T-helper 17 cell (primary cell): ENCODE measurements at places on chromosomes 13 and 19.

GRCh38 chr13:73397496-73398305, 338.9 kb downstream of the KLF5 start:
- DNase-seq: no peak

DNA sequence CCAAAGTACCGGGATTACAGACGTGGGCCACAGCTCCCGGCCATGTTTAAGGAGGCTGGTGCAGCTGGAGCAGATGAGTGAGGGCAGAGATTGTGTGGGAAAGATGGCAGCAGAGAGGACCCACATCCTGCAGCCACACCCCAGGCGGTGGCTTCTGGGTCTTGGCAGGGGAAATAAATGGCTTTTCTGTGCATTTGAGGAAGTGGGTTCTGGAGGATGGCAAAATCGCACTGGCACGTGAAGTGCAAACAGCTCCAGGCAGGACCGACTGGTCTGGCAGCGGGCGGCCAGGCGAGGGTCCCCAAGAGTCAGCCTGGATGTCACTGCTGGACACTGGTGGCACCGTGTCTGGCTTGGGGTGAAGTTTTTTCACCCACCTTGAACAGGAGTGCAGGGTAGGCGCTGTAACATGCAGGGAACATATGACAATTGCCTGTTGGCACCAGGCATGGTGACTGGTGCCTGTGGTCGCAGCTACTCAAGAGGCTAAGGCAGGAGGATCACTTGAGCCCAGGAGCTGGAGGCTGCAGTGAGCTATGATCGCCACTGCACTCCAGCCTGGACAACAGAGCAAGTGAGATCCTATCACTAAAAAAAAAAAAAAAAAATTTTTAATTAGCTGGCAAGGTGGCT, 8.4 kb downstream of the B3GNT3 start:
- DNase-seq: no peak

GRCh38 chr19:40521276-40521675, 54.5 kb downstream of the SPTBN4 start:
- no peak for DNase-seq

DNA sequence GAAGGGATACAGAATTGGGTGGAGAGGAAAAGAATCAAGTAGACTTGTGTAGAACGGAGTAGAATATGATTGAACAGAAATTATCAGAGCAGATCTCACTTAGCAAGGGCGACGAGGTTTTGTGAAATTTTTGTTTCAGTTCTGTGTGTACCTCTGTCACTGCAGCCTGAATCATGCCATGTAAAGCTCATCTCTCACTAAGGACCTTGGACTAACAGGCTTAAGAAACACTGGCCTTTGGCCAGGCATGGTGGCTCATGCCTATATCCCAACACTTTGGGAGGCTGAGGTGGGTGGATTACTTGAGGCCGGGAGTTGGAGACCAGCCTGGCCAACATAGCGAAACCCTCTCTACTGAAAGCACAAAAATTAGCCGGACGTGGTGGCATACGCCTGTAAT, 62.6 kb downstream of the MYH14 start:
- DNase-seq: no peak

DNA sequence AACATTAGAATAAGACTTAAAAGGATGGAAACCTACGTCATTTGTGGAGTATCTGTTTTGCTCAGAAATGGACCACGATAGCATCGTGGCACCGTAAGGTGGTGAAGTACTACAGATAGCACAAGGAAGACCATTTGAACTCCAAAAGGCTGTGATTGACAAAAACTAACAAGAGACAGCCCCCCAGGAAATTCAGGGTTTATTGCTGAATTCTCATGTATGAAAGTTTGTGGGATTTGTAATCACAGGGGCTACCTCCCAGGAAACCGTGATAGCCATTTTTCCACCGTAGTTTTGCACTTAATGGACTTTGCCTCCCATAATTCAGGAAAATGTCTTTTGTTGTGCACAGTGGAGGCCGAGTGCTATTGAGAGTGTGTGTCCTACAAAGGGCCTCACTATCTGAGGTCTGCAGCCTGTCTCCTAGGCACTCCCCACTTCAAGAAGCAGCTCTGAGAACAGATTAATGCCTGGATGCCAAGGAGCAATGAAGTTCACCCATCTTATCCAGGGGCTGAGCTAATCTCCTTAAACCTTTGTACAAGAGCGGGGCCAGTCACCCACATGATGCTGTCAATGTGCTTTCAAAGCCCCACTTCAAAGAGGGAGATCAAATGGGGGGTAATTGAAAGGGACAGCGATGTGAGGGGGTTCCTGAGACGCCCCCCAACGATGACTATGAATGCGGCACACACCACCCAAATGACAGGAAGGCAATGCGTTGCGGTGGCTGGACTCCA, 182.6 kb downstream of the COL4A1 start:
- DNase-seq: no peak

DNA sequence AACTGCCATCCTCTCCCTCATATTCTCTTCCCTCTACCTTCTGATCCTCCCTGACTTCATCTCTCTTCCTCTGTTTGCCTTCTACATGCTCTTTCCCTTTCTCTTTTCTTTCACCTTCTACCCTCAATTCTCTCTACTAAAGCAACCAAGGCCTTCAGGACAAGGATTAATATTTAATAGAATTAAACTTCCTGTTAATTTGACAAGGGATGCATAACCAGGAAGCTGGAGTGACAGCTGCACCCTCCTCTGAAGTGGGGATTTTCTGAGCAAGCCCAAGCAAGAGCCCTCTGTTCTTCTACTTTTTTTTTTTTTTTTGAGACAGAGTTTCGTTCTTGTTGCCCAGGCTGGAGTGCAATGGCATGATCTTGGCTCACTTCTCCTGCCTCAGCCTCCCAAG, 63.4 kb upstream of the MED4 start:
- no peak for DNase-seq

DNA sequence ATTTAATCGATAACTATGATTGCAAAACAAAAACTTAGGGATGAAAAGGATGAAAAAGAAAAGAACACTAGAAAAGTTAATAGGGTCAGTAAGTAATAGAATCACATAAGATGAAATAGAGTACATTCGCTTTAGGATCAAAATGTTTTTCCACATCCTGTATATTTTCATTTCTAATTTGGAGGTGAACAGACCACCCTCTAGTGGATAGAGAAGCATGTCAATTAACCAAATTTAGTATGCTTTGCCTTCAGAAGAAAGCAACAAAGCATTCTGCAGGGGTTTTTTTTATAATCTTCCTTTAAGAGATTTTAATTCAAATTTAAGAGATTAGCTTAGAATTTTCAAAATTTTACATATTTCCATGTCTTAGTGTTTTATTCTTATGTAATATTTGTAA, 611.0 kb upstream of the SGCG start:
- DNase-seq: no peak

- no peak for DNase-seq
These were observed 7.5 kb downstream of the CYP2A13 start for GRCh38 chr19:41095703-41096102.

DNA sequence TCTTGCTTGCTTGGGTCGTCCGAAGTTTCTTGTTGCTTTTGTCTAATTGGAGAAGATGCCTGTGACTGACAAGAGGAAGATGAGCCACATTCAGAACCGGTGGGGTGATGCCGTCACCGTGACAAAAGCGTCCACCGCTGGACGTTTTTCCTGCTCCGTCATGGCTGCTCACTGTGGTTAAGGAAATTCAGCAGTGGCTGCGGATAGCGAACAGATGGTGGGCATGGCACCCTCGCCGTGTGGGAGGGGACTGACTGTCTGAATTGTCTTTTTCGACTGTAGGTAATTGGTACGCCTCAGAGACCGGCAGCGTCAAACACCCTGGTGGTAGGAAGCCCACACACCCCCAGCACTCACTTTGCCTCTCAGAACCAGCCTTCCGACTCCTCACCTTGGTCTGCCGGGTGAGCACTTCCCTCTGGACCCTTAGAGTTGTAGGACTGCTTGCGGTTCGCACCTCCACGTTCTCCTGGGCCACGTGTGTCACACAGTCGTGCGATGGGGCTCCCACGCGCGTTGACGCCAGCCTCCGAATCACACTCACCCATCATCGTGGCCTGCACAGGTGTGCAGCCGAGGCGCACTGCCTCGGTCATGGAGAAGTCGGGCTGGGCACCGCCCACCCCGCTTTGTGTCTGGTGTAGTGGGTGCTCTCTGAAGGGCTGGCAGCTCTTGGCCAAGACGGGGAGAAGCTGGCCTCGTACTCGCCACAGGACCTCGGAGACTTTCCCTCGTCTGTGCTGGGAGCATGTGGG, 26.5 kb downstream of the ATP4B start:
- no peak for DNase-seq

GRCh38 chr13:62193919-62194318, 778.3 kb upstream of the PCDH20 start:
- DNase-seq: no peak
